Spinal cord (tissue), 10 donors: ENCODE measurements at places on chromosomes 4 and X.

- H3K36me3 ChIP-seq = no peaks in the 10 kb centered on the region
- no peak overlapping the region for H3K4me3 ChIP-seq
- DNase-seq = no peak
These were observed 36.1 kb upstream of the REPS2 start for GRCh38 chrX:16910376-16910775.

- H3K4me1 ChIP-seq = no peaks in the 10 kb centered on the region
- H3K4me3 ChIP-seq = no peak overlapping the region
- H3K36me3 ChIP-seq = no peaks in the 10 kb centered on the region
- H3K27me3 ChIP-seq = no peaks in the 10 kb centered on the region
- no peak for DNase-seq
- H3K27ac ChIP-seq = no peak overlapping the region
These were observed 163.0 kb downstream of the FAM13A start for GRCh38 chr4:88893961-88894360.

- H3K27ac ChIP-seq = no peak overlapping the region
- DNase-seq = peak; percentile 59
- no peak overlapping the region for H3K4me3 ChIP-seq
- H3K27me3 ChIP-seq = peaks cover 17% of the 10 kb centered on the region
These were observed 18.4 kb downstream of the MAGEB17 start for GRCh38 chrX:16185725-16186136.

- H3K27ac ChIP-seq = no peak overlapping the region
- no peak for DNase-seq
- no peaks in the 10 kb centered on the region for H3K4me1 ChIP-seq
- H3K36me3 ChIP-seq = no peaks in the 10 kb centered on the region
These were observed 36.9 kb downstream of the MORC4 start for GRCh38 chrX:106963111-106963510.

DNA sequence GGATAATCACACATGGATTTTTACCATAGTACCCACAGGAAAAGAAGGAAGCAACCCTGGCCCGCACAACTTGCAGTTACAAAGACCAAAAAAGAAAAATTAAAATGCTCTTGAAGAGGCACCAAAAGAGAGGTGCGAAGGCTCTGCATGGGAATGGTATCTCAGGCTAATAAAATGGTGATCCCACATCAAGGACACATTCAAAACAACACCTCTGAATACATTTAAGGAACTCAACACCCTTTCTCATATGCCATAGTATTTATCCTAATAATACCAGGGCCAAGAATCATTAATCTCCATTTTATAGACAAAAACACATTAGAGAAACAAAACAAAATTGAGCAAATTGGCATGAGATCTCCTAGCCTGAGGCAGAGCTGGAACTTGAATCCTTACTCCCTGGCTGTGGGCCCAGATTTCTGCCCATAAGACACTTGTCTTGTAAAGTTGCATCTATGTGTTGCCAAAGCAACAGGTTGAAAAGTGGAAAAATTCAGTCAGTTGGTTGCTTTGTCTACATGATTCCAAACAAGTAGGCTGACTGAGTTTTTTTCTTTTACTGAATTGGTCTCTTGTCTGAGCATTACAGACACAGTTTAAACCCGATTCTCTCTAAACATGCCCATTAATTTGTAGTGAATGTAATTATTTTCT lies 33.5 kb downstream of the GUCY2F start:
- no peaks in the 10 kb centered on the region for H3K36me3 ChIP-seq
- no peaks in the 10 kb centered on the region for H3K4me1 ChIP-seq
- peak; percentile 50 for DNase-seq
- H3K27me3 ChIP-seq = peaks cover 4% of the 10 kb centered on the region
- H3K27ac ChIP-seq = peak overlapping the region; percentile 76
- no peak overlapping the region for H3K4me3 ChIP-seq

GRCh38 chr4:114783215-114783595 lies 184.6 kb downstream of the UGT8 start:
- no peaks in the 10 kb centered on the region for H3K36me3 ChIP-seq
- no peak overlapping the region for H3K4me3 ChIP-seq
- no peaks in the 10 kb centered on the region for H3K4me1 ChIP-seq
- DNase-seq = no peak
- no peaks in the 10 kb centered on the region for H3K27me3 ChIP-seq
- H3K27ac ChIP-seq = no peak overlapping the region

DNA sequence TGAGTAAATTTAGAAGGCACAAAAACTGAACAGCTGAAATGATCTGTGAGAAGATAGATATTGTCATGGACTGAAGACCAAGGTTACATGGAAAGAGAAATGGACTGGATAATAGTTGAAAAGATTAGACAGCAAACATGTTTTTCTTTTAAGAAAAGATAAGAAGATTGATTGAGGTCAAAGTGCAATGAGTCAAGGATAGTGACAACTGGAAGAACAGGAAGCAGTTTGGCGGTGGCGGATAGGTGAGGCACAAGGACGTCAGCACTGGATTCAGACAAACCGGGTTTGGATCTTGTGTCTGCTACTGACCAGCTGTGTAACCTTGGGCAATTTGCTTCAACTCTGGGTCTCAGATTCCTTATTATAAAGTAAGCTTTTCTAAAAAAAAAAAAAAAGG lies 2.0 kb upstream of the HPGD start:
- no peaks in the 10 kb centered on the region for H3K36me3 ChIP-seq
- H3K4me1 ChIP-seq = peaks cover 7% of the 10 kb centered on the region
- no peak overlapping the region for H3K27ac ChIP-seq
- no peak for DNase-seq

- no peaks in the 10 kb centered on the region for H3K4me1 ChIP-seq
- no peak for DNase-seq
- H3K4me3 ChIP-seq = no peak overlapping the region
- H3K27ac ChIP-seq = no peak overlapping the region
- no peaks in the 10 kb centered on the region for H3K27me3 ChIP-seq
- peaks cover 6% of the 10 kb centered on the region for H3K36me3 ChIP-seq
These were observed 149.5 kb downstream of the DHRSX start for GRCh38 chrX:2351321-2351720.

DNA sequence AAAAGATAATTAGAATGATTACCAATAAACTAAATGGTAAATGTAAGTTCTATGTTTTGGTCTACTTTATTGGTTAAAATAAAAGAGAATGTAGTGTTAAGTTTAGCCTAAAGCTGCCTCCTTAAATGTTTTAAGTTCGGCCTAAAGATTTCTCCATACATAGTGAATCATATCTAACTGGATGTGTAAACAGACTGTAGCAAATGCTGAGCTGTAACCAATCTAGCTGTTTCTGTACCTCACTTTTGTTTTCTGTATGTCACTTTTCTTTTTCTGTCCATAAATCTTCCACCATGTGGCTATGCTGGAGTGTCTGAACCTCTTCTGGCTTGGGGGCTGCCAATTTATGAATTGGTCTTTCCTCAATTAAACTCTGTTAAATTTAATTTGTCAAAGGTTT lies 121.2 kb downstream of the TBCK start:
- H3K4me1 ChIP-seq = no peaks in the 10 kb centered on the region
- no peaks in the 10 kb centered on the region for H3K36me3 ChIP-seq
- no peak overlapping the region for H3K27ac ChIP-seq
- no peak for DNase-seq
- H3K4me3 ChIP-seq = no peak overlapping the region

- no peaks in the 10 kb centered on the region for H3K4me1 ChIP-seq
- no peaks in the 10 kb centered on the region for H3K36me3 ChIP-seq
- H3K4me3 ChIP-seq = no peak overlapping the region
- H3K27ac ChIP-seq = no peak overlapping the region
- H3K27me3 ChIP-seq = peaks cover 2% of the 10 kb centered on the region
These were observed 50.7 kb downstream of the FHL1 start for GRCh38 chrX:136198010-136198409.

- H3K4me3 ChIP-seq = no peak overlapping the region
- H3K4me1 ChIP-seq = no peaks in the 10 kb centered on the region
- peak overlapping the region; percentile 44 for H3K27ac ChIP-seq
- peaks cover 15% of the 10 kb centered on the region for H3K27me3 ChIP-seq
These were observed 112.8 kb upstream of the ATXN3L start for GRCh38 chrX:13432414-13433297.

DNA sequence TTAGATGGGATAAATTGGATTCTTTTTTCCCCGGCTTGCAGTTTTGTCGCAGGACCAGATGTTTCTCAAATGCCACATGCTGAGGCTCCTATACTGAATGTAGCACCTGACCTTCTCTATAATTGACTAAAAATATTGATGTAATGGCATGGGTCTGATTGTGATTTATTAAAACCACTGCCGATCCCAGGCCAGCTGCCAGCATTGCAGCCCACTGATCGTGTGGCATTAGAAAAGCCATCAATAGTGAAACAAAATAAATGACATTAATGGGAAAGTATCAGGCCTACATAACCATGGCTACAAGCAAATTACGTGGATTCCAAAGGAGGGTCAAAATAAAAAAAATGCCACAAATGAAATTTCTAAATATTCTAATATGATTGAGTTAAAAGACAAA lies 98.7 kb downstream of the MAB21L2 start:
- no peaks in the 10 kb centered on the region for H3K36me3 ChIP-seq
- DNase-seq = no peak

DNA sequence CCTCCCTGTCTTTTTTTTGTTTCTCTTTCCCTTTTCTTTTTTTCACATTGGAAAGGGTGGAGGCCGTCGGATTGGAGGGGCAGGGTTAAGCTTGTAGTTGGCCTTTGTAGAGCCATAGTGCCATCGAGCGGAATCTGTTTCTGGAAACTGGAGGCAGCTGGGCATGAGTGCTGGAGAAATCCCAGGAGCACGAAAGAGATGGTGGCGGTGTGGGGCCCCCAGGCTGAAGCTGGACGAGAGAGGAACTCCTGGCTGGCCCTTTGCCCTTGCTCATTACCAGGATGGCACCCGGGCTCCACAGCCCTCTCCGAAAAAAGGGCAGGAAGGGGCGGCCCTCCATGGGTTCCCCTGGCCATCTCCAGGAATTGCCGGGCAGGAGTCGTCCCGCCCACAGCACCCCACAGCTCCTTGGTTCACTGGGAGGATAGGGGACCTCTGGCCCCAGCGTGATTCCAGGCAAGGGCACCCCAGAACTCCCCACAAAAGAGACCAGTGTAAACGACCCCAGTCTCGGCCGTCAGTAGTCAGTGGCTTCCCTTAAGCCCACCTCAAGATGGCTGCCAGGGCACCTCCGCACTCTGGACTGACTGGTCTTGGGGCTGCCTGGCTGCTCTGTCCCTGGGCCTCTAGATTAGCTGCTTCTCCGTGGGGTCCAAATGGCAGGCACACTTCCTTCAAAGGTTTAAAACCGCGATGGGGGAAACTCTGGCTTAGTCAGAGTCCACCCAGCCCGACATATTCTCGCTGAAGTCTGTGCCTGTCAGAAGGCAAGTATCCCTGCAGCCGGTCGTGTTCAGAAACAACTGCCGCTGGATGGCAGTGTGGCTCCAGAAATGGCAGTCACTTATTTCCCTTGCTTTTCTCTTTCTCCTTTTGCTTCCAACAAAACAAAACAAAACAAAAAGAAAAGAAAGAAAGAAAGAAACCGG lies 74.1 kb downstream of the NBDY start:
- peaks cover 5% of the 10 kb centered on the region for H3K36me3 ChIP-seq
- no peaks in the 10 kb centered on the region for H3K27me3 ChIP-seq
- H3K4me3 ChIP-seq = peak overlapping the region; percentile 39
- H3K27ac ChIP-seq = peak overlapping the region; percentile 69
- no peak for DNase-seq

DNA sequence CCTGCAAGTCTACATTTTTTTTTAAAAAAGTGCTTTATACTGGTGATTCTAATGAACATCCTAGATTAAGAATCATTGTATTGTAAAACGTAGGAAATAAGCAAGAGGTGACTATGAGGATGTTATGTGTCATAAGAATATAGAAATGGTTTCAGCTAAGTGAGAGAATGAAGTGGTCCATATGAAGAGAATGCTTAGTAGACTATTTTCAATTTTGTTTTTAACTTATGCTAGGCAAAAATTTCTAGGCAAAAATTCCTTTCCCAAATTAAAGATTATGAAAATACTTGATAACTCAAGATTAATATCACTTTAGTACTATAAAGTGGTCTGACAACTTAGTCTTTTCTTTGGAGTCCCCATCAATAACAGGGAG lies 825 bp downstream of the DYNLT3 start:
- no peak for DNase-seq
- peak overlapping the region; percentile 61 for H3K4me3 ChIP-seq
- no peaks in the 10 kb centered on the region for H3K4me1 ChIP-seq
- no peaks in the 10 kb centered on the region for H3K27me3 ChIP-seq
- H3K27ac ChIP-seq = no peak overlapping the region
- no peaks in the 10 kb centered on the region for H3K36me3 ChIP-seq

DNA sequence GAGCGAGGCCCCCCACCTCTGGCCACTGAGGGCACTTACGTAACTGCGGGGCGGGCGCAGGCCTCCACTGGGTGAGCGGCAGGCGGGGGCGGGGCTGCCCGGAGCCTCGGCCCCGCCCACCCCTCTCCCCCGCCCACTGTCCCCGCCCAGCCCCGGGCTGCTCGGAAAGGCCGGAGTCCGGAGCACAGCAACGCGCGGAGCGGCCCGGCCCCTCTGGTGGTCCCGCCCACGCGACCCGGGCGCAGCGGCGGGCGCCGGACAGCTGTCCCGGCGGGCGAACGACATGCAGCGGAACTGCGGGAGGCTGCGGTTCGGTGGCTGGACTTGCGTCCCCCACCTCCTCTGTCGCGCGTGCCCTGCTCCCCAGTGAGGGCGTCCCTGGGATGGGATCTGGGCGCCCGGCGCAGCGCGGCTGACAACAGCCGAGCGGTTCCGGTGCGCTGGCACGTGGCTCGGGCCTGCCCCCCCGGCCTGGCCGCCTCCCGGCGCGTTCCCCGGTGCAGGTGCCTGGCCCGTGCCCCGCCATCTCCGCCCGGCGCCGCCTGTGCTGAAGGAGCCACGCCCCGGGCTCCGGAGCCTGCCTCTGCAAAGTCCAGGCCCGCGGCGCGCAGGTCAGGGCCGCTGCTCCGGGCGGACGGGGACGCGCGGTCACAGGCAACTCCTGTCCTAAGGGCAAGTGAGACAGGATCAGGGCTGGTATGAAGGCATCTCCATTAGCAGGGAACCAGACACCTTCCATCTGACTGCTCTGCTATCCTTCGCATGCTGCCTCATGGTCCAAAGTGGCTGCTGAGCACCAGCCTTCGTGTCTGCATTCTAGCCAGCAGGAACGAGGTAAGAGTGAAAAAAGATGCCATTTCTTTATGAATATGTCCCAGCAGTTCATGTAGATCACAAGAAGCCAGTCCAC lies 21.8 kb upstream of the JAKMIP1 start:
- H3K36me3 ChIP-seq = no peaks in the 10 kb centered on the region
- DNase-seq = no peak
- no peak overlapping the region for H3K27ac ChIP-seq
- H3K27me3 ChIP-seq = peaks cover 18% of the 10 kb centered on the region
- H3K4me3 ChIP-seq = peak overlapping the region; percentile 16
- peaks cover 20% of the 10 kb centered on the region for H3K4me1 ChIP-seq

- H3K36me3 ChIP-seq = no peaks in the 10 kb centered on the region
- no peak for DNase-seq
- no peaks in the 10 kb centered on the region for H3K4me1 ChIP-seq
- H3K27ac ChIP-seq = no peak overlapping the region
- H3K4me3 ChIP-seq = no peak overlapping the region
These were observed 217.5 kb downstream of the GBA3 start for GRCh38 chr4:22910200-22910599.
